GM04504 (cell line): ENCODE measurements at places on chromosomes 3 and 15.

DNA sequence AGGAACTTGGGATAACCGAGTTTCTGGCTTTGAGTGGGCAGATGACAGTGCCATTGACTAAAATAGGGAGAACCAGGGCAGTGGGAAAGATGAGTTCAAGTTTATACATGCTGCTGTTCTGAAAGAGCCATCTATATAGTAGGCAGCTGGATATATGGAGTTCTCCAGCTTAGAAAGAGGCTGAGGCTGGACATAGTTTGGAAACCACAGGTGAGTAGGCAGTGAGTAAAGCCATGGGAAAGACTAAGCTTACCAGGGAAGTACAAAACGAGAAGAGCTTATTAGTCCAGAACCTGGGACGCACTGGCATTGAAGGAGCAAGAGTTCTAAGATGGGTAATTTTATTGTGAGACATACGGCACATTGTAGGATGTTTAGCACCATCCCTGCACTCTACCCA, 54.2 kb downstream of the MSL2 start:
- DNase-seq, result no peak

GRCh38 chr3:15886521-15886920, 88.7 kb upstream of the ANKRD28 start:
- DNase-seq, result no peak

DNA sequence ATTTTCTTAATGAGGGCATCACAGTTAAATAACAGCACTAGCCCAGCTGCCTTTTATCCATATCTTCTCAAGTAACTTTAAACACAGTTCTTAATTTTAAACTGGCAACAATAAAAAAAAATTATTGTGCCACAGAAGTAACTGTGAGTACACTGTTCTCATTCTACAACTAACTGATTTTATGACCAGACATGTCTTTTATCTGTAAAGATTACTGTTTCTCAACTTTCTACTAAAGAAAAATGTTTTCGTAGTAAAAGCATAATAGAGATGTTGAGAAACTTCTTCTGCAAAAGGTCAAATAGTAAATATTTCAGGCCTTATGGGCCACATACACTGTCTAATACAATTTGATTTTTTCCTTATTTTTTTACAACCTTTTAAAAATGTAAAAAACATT, 32.0 kb downstream of the PLOD2 start:
- no peak for DNase-seq

- no peak for DNase-seq
Measured at GRCh38 chr3:186669378-186670084, 3.7 kb downstream of the HRG start.

GRCh38 chr3:43372809-43373559, 86.6 kb downstream of the SNRK start:
- no peak for DNase-seq
